ENCODE measurements at places on chromosomes 16 and 17.

- peaks cover 21% of the 10 kb centered on the region for H3K4me1 ChIP-seq
- peaks cover 21% of the 10 kb centered on the region for H3K36me3 ChIP-seq
- DNase-seq, result peak; percentile 74
- H3K27me3 ChIP-seq, result peaks cover 23% of the 10 kb centered on the region
Observed at GRCh38 chr17:79836972-79837887, 2.0 kb downstream of the CBX4 start.

GRCh38 chr17:62186841-62187240 lies 121.8 kb upstream of the MED13 start:
- H3K36me3 ChIP-seq, result no peaks in the 10 kb centered on the region
- H3K4me3 ChIP-seq, result no peak overlapping the region
- peaks cover 4% of the 10 kb centered on the region for H3K27me3 ChIP-seq
- DNase-seq, result no peak
- H3K4me1 ChIP-seq, result no peaks in the 10 kb centered on the region

GRCh38 chr17:29347831-29348629 lies 42.1 kb upstream of the TAOK1 start:
- no peaks in the 10 kb centered on the region for H3K4me1 ChIP-seq
- no peak overlapping the region for H3K27ac ChIP-seq
- peaks cover 6% of the 10 kb centered on the region for H3K27me3 ChIP-seq
- no peak overlapping the region for H3K4me3 ChIP-seq
- DNase-seq, result no peak
- no peaks in the 10 kb centered on the region for H3K36me3 ChIP-seq

DNA sequence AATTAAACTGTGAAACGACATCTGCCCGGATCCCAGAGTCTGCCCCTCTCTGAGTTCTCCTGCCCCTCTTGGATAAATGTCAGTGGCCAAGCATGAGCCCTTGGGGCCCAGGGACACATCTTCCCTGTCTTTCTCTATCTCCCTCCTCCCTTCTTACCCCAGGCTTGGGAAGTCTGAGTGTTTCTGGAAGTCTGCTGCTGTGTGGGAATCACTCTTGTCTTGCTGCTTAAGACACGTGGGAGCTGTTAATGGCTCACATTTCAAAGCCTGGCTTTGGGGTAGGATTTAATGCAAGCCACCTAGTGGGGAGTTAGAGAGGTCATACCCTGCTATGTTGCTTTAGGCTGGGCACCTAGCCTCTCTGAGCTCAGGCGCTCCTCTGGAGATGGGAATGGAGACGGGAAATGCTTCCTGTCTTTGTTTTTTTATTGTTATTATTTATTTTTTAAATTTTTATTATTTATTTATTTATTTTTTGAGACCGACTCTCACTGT lies 218.5 kb upstream of the CIBAR2 start:
- DNase-seq, result peak; percentile 86
- peaks cover 14% of the 10 kb centered on the region for H3K4me1 ChIP-seq
- H3K4me3 ChIP-seq, result no peak overlapping the region
- H3K27me3 ChIP-seq, result no peaks in the 10 kb centered on the region

DNA sequence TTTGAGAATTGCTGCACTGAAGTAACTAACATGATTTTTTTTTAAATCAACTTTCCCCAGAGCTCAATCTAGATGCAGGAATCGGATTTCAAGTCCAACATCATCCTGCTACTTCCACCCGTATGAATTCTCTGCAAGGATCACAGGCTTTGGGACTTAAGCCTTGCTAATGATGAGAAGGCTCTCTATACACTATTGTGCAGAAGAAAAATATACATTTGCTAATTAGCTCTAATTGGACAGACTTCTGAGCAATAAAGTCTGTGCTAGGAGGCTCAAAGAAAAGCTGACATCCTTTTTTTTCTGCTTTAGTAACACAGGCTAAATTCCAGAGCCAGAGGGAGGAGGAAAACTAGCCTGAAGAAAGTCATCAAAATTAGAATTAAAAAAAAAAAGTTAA lies 433.6 kb downstream of the PMP22 start:
- peak overlapping the region; percentile 27 for H3K27ac ChIP-seq
- peak; percentile 45 for DNase-seq
- H3K27me3 ChIP-seq, result no peaks in the 10 kb centered on the region
- H3K36me3 ChIP-seq, result no peaks in the 10 kb centered on the region
- H3K4me3 ChIP-seq, result no peak overlapping the region
- peaks cover 10% of the 10 kb centered on the region for H3K4me1 ChIP-seq

DNA sequence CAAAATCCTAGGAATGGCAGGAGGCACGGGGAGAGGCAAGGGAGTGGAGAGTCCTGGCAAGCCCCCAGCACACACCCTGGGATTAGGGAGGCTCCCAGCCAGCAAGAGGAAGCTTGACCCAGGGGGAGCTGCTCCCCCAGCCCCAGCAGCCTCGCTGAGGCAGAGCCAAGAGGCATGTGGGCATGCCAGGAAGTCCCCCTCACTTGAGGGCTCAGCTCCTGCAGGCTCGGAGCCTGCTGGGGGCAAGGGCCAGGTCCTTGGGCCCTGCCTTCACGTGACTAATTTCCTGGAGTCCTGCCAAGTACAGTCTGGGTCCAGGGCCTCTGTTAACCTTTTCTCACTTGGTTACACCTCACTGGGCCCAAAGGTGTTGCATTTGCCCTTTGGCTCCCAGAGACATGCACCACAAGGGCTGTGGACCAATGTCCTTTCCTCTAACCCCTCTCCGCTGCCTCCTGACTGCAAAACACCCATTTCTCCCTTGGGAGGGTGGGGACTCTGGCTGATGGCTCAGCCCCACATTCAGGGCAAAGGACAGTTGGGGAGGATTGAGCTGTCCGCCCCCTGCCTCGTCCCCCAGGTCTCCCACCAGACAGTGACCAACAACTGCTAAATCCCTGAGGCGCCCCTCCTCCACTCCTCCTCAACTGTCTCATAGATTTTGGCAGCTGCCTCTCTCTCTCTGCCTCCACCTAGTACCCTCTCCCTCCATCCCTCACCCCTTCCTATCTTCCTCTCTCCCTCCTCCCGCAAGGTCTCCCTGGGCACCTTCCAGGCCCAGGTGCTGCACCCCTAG lies 4.4 kb upstream of the SLC47A2 start:
- H3K27ac ChIP-seq, result no peak overlapping the region
- DNase-seq, result no peak
- H3K27me3 ChIP-seq, result peaks cover 30% of the 10 kb centered on the region
- H3K4me1 ChIP-seq, result no peaks in the 10 kb centered on the region
- H3K36me3 ChIP-seq, result no peaks in the 10 kb centered on the region

- peak overlapping the region; percentile 70 for H3K27ac ChIP-seq
- H3K4me3 ChIP-seq, result peak overlapping the region; percentile 24
- no peaks in the 10 kb centered on the region for H3K27me3 ChIP-seq
- peak; percentile 99 for DNase-seq
- peaks cover 25% of the 10 kb centered on the region for H3K4me1 ChIP-seq
- no peaks in the 10 kb centered on the region for H3K36me3 ChIP-seq
Observed at GRCh38 chr17:62819511-62820221, 11.6 kb upstream of the MARCHF10 start.

GRCh38 chr17:57889892-57890856 lies 40.3 kb upstream of the MRPS23 start:
- H3K36me3 ChIP-seq, result peaks cover under 1% of the 10 kb centered on the region
- H3K4me3 ChIP-seq, result no peak overlapping the region
- DNase-seq, result peak; percentile 86
- H3K4me1 ChIP-seq, result peaks cover 44% of the 10 kb centered on the region

DNA sequence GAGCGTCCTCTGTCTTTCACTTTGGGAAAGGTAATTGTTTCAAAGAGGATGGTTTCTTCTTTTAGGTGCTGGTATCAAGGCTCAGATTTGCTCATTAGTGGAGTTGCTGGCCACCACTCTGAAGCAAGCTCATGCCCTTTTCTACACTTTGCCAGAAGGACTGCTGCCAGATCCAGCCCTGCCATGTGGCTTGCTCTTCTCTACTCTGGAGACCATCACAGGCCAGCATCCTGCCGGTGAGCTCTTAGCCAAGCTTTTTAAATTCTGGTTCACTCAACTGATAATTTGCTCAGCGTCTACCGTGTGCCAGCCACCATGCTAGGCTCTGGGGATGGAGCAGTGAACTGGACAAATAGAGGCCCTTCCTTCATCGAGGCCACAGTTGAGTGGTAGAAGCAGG lies 4.3 kb downstream of the COG1 start:
- no peaks in the 10 kb centered on the region for H3K27me3 ChIP-seq
- no peak overlapping the region for H3K27ac ChIP-seq
- no peak for DNase-seq
- peaks cover 5% of the 10 kb centered on the region for H3K4me1 ChIP-seq
- H3K4me3 ChIP-seq, result no peak overlapping the region

DNA sequence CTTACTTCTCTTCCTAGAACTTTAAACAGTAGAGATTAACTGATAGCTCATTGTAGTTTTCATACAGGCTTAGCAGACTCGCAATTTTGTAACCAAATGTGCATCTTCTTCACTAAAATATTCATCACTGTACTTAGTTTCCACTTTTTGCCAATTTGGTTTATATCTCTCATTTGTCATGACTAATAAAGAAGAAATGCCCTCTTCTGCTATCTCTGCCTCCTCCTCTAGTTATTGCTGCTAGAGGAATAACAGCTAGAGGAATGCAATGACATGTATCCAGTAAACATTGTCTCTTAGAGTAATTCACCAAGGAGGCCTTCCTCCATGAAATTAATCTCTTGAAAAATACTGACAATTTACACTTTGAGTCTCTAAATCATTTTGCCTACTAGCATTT lies 115.5 kb upstream of the COX10 start:
- H3K4me1 ChIP-seq, result no peaks in the 10 kb centered on the region
- H3K27ac ChIP-seq, result no peak overlapping the region
- H3K36me3 ChIP-seq, result no peaks in the 10 kb centered on the region
- H3K4me3 ChIP-seq, result no peak overlapping the region
- H3K27me3 ChIP-seq, result no peaks in the 10 kb centered on the region
- DNase-seq, result peak; percentile 50

DNA sequence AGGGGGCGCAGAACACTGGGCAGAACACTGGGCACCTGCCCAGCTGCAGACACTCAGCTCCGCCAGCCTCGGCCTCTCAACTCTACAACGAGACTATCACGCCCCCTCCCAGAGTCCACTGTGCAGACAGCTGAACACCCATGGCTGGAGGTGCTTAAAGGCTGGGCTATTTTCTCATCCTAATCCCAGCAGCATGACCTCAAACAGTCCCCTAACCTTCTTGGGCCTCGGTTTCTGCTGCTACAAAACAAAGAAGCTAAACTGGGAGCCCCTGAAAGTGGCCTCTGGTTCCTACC lies 27.7 kb upstream of the ZNF469 start:
- peaks cover 2% of the 10 kb centered on the region for H3K27me3 ChIP-seq
- H3K4me3 ChIP-seq, result no peak overlapping the region
- H3K36me3 ChIP-seq, result no peaks in the 10 kb centered on the region

DNA sequence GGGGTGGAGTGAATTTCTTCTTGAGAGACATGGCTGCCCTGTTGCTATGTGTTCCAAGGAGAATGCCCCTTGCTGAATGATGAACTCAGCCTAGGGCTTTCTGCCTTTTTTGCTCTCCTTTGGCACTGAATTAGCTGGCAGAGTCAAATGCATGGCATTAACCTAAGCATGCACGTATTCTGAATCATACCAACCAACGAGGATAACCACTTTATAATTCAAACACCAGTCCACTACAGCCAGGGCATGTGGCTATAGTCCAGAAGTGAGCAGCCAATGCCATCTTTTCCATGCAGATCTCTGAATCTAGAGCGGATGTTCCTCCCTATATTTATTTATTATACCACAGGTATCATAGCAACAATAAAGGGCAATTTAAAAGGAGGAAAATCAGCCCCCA lies 15.7 kb downstream of the TMIGD1 start:
- peaks cover 7% of the 10 kb centered on the region for H3K27me3 ChIP-seq
- no peak overlapping the region for H3K27ac ChIP-seq
- no peaks in the 10 kb centered on the region for H3K36me3 ChIP-seq
- H3K4me1 ChIP-seq, result peaks cover 2% of the 10 kb centered on the region
- DNase-seq, result no peak

DNA sequence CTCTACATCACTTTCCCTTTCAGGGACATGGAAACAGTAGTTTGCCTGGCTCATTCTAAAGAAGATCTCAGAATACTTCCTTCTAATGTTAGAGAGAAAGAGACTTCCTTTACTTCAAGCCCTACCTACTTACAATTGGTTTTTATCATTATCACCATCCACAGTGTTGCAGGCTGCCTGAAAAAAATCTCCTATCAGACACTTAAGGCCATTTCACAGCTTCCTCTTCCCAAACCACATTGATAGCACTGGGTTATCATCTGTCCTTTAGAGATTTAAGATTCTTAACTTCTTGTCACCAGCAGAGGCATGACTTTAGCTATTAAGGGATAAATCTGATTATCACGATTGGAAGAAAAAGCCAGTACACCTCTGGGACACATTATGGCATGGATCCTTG lies 178.5 kb upstream of the TBX2 start:
- no peak overlapping the region for H3K27ac ChIP-seq
- no peaks in the 10 kb centered on the region for H3K36me3 ChIP-seq
- H3K4me1 ChIP-seq, result peaks cover 27% of the 10 kb centered on the region
- no peak overlapping the region for H3K4me3 ChIP-seq

- H3K4me3 ChIP-seq, result peak overlapping the region; percentile 92
- peaks cover 13% of the 10 kb centered on the region for H3K4me1 ChIP-seq
Observed at GRCh38 chr17:78168903-78169793, 767 bp downstream of the SYNGR2 start.

DNA sequence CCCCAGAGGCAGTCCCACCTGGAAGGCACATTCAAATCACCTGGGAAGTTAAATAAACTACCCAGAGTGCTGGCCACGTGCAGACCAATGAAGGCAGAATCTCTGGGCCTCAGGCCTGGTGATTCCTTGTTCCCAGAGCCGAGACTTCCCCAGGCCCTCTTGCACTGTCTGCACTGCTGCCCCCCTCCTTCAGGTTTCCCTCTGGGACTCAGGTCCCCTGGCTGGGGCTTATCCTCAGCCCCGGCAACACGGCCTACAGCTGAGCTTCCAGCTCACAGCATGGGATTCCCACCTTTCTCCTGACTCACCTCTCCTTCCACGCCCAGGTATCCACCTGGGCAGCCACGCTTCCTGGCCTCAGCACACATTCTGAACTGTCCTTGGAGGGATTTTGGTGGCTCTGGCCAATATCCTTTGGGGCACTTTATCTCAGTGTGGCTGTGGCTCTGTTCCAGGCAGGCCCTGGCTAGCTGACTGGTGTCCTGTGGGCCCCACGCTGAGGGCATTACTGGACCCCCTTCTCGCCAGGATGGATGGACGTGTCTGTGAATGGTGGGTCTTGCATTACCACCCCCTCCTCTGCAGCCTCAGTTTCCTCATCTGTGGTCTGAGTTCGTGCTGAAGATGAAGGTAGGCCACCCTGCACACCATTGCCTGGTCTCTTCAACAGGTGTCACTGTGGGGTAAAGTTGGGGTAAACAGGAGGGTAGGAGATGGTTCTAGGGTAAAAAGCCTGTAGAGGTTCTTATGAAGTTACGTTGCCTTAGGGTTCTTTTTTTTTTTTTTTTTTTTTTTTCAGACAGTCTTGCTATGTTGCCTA lies 165.7 kb downstream of the IRF8 start:
- no peak overlapping the region for H3K4me3 ChIP-seq
- H3K27me3 ChIP-seq, result peaks cover 31% of the 10 kb centered on the region
- H3K36me3 ChIP-seq, result no peaks in the 10 kb centered on the region
- H3K27ac ChIP-seq, result no peak overlapping the region
- H3K4me1 ChIP-seq, result no peaks in the 10 kb centered on the region
- DNase-seq, result no peak

GRCh38 chr17:45092911-45093430 lies 31.9 kb downstream of the NMT1 start:
- H3K4me1 ChIP-seq, result peaks cover 28% of the 10 kb centered on the region
- DNase-seq, result peak; percentile 99
- peaks cover 62% of the 10 kb centered on the region for H3K36me3 ChIP-seq
- H3K27me3 ChIP-seq, result no peaks in the 10 kb centered on the region

Data from IMR-90 (cell line).